Suppressor macrophage treated with lipopolysaccharide for 1 hour (primary cell): ENCODE measurements at places on chromosomes 16 and 17.

- DNase-seq, result no peak
Observed at GRCh38 chr17:77774182-77774581, 184.3 kb upstream of the TNRC6C start.

DNA sequence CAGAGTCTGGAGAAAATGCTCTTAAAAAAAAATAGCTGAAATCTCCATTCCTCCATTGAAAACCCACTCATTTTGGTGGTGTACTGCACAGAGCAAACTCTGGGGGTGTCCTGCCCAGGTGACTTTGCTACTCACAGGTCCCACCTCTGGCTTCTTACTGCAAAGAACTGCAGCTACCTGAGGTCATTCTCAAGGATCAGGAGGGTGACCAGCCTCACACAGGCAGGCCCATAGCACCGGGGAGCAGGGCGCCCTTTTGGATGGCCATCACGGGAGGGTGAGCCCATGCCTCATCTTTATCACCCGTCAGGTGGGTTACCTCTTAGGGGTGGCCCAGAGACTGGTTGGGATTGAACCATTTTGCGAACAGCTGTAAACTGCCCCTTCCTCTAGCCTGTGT is 32.6 kb upstream of the BRD7 start:
- no peak for DNase-seq

DNA sequence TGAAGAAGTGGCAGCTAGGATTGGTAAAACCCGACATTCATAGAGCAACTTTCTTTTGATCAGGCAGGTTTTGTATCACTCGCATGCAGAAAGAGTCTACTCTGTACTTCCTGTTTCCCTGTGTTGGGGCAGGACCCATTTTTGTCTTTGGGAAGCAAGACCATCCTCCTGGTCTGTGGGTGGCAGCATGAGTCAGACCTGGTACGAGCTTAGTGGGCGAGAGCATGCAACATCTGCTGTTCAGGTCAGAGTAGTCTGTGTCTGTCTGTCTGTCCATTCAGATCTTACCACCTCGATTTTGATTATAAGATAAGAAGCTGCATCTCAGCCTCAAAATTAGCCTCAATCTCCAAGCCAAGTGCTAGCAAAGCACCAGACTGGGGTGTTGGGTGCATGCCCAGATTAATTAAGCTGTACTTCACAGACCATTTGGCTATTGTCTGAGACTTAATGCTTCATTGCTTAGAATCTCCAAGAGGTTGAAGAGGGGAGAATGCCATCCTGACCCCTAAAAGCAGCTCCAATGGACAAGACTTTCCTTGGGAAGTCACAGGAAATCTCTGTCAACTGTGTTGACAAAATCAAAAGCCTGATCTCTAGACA is 110.9 kb downstream of the XYLT1 start:
- DNase-seq, result peak; percentile 94

DNA sequence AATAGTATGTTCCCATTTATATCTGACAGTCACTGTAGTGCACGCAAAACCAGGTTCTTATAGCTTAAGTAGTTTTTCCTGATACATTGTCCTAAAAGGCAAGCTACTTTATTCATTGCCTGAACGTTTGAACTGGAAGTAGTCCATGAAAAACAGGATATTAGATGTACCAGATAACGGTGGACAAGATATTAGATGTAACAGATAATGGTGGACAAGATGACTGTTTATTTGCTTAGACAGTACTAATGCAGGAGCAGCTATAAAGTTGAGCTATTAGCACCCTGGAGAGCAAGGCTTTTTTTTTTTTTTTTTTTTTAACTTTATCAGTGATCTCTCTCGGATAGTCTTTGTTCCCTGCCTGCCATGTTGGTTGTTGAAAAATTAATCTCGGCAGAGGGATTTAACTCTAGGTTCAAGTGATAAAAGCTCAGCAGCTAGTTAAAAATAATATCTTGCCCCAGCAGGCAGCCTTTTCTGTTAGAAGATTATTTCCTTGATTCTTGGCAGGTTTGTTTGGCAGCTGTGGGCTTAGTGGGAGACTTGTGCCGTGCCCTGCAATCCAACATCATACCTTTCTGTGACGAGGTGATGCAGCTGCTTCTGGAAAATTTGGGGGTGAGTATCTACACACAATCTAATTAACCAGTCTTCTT is 17.3 kb upstream of the TBKBP1 start:
- DNase-seq, result no peak

- DNase-seq, result peak; percentile 67
Observed at GRCh38 chr17:45150911-45151809, 2.9 kb downstream of the HEXIM1 start.

GRCh38 chr16:74867281-74867849 is 92.7 kb upstream of the FA2H start:
- no peak for DNase-seq

GRCh38 chr17:41347869-41348760 is 2.5 kb downstream of the KRT33A start:
- DNase-seq, result no peak

GRCh38 chr16:46732561-46732960 is 15.6 kb downstream of the MYLK3 start:
- DNase-seq, result no peak

DNA sequence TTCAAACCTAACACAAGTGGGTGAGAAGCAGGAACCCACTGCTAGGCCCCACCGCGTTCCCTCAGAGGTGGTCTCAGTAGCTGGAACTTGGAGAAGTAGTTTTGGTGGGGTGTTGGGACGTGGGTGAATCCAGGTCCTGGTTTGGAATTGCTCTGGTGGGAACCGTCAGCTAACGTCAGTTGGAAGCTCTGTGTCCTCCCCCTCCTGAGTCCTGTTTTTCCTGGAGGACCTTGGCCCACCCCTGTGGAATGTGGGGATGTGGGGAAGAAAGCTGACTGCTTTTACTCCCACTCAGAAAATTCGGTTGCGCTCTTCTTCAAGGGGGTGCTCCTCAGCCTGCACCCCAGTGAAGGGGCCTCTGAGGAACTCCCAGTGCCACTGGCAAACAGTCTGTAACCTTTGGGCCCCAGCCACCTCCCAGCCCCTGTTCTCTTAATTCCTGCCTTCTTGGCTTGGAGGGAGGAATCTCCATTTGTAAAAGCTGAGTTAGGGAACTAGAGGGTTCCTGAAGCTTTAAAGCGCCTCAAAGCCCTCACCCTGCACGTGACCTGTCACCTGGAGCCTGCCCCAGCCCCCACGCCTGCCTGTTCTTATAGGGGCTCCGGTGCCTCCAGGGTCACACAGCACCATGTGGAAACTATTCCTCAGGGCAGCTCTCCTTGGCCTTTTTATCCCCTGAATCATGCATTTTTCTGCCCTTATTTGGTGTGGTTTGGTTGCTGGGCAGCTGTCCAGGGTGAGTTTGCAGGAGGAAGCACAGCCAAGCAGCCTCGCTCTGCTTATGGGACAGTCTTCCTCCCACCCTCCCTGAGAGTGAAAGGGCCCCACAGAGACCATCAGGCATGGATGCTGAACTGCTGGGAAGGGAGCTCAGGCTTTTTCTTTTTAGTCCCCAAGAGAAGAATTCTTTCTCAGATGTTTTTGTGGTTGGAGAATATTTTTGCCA is 16.2 kb upstream of the NAGLU start:
- DNase-seq, result peak; percentile 71

DNA sequence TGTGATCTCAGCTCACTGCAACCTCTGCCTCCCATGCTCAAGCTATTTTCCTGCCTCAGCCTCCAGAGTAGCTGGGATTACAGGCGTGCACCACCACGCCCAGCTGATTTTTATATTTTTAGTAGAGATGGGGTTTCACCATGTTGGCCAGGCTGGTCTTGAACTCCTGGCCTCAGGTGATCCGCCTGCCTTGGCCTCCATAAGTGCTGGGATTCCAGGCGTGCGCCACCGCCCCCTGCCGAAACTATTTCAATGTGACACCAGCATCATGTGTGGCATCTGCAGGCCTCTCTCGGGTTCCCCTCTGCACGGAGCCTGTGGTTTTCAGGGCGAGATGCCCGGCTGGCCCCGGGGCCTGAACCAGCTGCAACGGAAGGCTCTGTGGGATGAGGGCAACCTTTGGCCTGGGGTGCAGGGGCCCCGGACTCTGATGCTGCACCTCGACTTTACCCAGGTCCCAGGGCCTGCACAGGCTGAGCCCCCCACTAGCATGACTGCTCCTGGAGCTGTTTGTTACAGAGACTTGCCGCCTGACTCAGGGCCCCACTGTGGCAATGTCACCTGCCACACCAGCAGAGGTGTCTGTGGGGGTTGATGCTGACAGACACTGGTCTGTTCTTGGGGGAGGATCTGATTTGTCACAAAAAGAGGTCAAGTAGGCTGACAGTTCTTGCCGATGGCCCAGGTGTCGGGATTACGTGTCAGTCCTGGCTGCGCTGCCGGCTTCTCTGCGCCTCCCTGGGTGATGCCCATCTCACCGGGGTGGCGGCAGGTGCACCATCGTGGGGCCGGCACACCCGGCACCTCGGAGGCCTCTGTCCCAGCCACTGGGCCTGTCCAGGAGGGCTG is 8.6 kb upstream of the TEX19 start:
- DNase-seq, result peak; percentile 37

- no peak for DNase-seq
Observed at GRCh38 chr16:24195221-24195620, 60.9 kb upstream of the CACNG3 start.

DNA sequence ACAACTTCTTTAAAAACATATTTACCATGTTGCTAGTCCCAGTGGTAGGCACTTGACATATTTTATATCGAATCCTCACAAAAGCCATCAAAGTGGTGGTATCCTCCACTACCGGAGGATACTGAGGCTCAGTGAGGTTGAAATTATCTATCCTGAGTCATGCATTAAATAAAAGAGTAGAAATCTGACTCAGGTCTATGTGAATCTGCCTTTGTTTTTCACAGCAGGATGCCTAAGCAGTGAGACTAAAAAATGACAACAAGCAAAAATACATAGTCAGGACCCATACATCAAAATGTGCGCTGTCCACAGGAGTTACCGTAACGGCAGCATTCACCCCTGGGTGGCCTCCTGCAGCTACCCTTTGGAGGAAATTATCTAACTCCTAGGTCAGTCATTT is 17.7 kb downstream of the BRD7 start:
- DNase-seq, result no peak

DNA sequence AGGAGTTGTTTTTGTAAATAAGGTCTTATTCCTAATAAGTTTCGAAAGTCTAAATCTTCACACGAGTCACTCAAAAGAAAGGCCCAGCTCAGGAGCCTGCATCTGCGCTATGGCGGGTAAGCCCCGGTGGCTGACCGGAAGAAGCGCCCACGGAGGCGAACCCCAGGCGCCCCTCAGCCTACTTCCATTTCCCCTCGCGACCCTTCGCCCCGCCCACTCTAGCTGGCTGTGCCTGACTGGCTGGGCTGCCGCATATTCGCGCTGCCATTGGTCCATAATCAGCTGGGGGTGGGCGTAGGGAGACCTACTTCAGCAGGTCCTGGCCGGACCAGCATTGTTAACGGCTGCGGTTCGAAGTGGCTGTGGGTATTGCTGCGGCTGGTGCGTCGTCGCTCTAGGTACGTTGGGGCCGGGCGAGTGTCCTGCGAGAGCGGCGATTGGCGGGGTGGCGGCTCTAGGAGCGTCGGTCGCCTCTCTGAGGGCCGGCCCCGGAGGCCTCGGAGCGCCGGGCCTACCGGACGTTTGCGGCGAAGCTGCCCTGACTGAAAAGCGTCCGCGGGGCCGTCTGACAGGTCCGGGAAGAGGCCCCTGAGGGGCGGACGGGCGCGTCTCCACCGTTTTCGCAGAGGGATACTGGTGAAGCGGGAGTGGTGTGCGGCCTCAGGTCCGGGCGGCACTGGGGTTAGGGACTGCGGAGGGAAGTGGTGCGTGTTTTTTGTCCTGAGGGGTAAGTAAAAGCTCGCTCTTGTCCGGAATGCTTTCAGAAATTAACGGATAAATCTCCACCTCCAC is at the start of gene ATF7IP2:
ATF7IP2 (plus strand) TSS at position 337 of the 792 bp plus-strand sequence. CDS start 44,560 bp downstream, outside the sequence.
- DNase-seq, result peak; percentile 91
